Activated naive CD4-positive, alpha-beta T cell treated with anti-CD3 and anti-CD28 coated beads, Interleukin-2, amount 50 U/mL, for 72 hours (primary cell): ENCODE measurements at places on chromosomes 12 and 14. TPM values are rescaled to one million over a fixed set of nuclear protein-coding genes. Genes with fewer than 3 reads are reported as not detected.

DNA sequence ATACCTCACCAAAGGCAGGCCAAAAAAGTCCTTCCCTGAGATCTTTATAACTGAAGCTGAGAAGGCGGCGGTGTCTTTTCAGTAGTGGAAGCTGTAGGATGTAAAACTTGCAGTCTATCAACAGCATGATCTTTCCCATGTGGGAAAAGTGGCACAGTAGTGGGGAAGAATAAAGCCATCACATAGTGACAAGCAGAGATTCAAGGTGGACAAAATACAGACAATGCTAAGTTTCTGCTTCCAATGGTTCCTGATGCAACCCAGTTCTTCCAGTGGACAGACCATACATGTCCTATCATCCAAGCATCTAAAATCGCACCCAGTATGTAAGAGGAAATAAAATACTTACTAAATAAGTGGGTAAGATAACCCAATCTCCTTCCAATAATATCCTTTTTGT, 4.1 kb downstream of the RPS6KA5 start:
- no peak for DNase-seq

- no peak for DNase-seq
These were observed 15.5 kb upstream of the PAPOLA start for GRCh38 chr14:96486705-96487104.

DNA sequence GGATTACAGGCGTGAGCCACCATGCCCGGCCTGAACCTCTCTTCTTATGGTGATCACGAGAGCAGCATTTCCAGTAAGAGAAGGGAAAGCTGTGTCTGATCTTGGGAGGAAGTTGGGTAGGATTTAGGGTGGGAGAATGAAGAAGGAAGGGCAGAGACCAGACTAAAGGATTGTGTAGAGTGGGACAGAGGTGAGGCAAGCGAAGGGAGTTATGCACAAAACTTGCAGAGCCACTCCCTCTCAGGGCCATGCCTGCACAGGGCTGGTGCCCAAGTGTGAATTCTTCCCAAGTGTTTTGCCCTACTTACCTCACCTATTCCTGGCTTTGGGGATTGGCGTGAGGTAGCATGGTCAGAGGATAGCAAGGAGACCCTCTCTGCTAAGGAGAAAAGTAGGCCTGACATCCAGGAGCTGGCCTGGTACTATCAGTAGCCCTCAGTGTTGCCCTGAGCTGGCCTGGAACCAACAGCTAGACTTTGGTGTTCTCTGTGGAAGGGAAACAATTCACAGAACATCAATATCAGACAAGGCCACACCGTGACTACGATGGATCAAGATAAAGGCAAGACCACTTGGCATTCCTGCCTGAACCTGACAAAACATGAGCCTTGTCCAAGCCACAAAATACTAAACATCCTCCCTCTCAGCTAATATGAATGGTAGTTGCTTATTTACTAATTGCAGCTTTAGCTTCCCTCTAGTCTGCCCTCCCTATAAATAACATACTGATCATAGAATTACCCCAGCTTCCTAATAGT, 201.0 kb upstream of the AMIGO2 start:
- no peak for DNase-seq

DNA sequence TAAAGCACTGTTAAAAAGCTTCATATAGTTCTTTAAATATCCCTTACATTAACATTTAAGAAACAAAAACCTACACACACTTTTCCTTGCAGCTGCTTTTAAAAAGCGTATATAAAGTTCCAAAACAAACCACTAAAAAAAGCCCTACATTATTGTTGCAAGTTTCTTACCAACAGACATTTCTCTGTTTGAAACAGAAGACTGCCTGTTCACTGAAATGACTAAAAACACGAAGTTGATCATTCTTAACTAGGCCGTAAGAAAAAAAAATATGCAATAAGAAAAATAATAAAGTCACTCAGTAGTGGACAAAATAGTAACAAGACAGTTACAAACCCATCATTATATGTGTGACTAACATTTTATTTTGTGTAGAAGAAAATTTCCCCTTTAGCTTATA, 37.3 kb downstream of the KIF21A start:
- no peak for DNase-seq

The ALDH1L2 gene
- 0.36 TPM for total RNA-seq

The COX8C gene
- not detected for total RNA-seq

The PLBD1 gene
- not detected for total RNA-seq

The CIROP gene
- total RNA-seq: not detected
